ENCODE measurements at places on chromosomes 2 and 18. TPM values are rescaled to one million over a fixed set of nuclear protein-coding genes. Genes with fewer than 3 reads are reported as not detected.

DNA sequence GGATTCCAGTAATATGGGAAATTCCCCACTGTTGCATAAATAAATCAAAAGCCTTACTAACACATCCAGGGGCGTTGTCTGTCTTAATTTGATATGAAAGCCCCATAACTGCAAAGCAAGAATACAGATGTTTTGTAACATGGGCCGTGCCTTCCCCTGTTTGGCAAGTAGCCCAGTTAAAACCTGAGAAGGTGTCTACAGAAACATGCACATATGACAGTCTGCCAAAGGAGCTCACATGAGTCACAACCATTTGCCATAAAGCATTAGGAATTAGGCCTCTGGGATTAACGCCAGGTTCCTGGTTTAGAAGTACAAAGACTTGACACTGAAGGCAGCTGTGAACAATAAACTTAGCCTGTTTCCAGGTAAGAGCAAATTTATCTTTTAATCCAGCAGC, 43.1 kb upstream of the LONRF2 start:
- no peak for DNase-seq

DNA sequence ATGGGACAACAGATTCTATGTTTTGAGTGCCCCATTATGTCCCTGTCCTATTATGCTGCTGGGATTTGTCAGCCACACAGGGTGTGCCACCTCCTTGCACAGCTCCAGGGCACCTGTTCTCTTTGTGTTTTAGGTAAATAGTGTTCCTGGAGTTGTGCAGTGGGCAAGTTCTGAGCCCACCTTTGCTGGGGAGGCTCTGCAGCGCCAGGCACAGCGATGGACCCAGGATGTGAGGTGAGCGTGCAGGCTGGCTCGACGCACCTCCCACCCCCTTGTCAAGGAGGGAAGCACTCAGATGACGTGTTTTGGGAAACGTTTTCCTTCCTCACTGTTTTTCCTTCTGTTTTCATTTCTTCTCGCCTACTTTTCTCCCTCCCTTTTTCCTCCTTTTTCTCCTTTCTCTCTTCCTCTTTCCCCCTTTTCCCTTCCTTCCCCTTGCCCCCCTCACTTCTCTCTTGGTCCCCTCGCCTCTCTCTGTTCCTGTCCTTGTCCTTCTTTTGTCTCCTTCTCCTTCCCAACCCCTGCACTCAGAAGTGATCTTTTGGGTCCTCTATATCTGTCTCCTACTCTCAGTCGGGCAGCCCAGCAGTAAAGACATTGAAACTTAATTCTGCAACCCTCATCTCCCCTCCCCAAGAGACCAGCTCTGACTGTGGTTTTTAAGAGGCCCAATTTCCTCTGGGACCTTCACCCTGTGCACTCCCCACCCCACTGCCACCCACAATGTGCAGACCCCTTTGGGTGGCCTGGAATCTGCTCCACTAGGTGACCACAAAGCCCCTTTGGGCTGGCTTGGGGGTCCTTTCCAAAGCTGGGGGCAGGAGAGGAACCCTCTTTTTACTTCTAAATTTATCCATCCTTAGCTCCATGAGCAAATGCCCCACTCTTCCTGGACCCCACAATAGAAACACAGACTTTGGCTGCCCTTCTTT, 104.0 kb downstream of the MCFD2 start:
- DNase-seq = no peak

GRCh38 chr2:113831161-113831560, 58.7 kb upstream of the ACTR3 start:
- DNase-seq = no peak

- DNase-seq = no peak
Measured at GRCh38 chr2:59694176-59694575, 859.3 kb downstream of the BCL11A start.

GRCh38 chr18:22517356-22517755, 99.6 kb upstream of the CTAGE1 start:
- DNase-seq = no peak

DNA sequence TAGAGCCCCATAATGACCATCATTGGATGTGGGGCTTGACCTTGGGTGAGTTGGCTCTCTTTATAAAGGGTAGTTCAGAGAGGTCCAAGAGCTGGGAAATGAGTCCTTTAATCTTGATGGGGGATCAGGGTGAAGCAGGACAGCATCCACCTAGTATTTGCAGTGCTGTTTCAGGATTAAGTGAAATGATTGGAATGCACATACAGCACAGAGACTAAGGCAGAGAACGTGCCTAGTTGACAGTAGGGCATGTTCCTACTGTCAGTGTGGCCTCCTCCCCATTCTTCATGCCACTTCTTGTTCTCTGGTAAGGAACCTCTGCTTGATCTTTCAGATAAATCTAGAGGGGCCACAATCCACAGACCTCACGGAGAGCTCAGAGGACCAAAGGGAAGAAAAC, 78.9 kb downstream of the TRIM43 start:
- no peak for DNase-seq

- DNase-seq = no peak
Measured at GRCh38 chr2:160484859-160485520, 8.6 kb downstream of the RBMS1 start.

- DNase-seq = no peak
Measured at GRCh38 chr2:174597009-174597344, 627 bp downstream of the WIPF1 start.

DNA sequence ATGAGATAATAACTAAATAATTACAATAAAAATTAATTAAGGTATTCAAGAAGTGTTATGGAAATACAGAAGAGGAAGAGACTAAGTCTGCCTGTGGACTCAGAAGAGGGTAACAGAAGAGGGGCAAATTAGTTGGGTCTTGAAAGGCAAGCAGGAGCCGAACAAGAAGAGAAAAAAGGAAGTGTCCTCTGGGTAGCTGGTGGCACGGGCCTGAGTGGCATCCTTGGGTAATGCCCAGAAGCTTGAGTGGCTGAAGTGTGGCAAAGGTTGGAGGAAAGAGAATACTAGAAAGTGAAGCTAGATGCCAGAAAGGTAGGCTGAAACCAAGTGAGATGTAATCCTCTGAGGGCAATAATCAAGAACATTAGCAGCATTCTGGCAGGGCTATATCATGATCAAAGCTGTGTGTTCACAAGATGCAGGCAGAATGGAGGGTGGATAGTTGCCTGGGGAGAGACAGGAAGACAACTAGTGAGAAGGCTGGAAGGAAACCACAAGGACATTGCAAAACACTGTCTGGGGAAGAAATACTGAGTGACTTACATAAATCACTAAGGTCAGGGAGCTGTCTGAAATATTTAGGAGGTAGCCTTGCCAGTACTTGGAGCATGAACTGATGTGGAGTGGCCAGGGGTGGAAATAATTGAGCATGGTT, 16.2 kb downstream of the DOCK10 start:
- no peak for DNase-seq

GRCh38 chr2:96771796-96772618, 11.3 kb downstream of the CNNM4 start:
- no peak for DNase-seq

DNA sequence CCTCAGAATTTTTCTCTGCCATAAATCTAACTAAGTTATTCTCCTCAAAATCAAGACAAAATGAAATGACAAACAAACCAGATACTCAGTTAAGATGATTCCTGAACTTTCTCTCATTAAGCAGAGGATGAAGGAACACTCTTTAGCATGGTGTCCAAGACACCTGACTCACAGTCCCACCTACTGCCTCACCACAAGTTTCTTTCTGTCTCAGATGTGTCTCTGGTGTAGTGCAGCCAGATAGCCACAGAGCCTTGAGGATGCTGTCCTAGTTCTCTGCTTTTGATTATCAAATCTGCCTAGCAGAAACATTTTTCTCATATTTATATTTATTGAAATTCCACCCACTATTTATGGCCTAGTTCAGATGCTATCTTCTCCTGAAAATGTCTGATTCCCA, 103.6 kb upstream of the TMEM200C start:
- no peak for DNase-seq

DNA sequence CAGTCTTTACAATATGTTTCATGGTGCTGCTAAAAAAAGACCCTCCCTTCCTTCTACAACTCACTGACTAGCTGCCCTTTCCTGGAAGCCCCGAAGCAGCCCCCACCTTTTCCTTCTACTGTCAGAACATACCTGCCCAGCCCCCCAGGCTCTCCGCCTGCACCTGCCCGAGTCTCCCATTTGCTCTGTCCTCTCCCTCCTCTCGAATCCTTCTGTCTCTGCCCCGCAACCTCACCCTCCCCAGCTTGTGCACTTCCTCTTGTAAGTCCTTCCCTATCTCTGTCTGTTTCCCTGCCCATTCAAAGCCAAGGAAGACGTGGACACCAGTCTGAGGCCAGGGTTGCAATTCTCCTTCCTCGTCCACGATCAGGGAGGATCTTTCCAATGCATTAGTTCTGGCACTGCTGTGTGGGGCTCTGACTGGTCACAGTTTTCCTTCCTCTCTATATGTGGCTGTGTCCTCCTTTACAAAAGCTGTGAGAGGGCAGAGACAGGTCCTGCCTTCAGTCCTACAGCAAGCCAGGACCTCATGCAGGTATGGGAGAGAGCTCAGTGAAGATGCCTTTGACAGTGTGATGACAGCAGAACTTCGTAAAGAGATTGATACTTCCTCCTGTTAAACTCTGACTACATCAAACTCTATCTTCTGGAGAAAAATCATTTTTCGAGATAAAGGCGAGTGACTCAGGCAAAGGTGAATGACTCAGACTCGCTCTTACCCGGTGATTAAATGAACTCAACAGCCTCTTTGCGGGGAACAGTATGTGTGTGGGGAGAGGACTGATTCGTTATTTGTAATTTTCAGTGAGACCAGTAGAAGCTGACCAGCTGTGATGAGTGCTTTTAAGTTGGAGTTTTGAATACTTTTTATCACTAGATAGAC, 14.2 kb downstream of the TNFRSF11A start:
- DNase-seq = no peak

DNA sequence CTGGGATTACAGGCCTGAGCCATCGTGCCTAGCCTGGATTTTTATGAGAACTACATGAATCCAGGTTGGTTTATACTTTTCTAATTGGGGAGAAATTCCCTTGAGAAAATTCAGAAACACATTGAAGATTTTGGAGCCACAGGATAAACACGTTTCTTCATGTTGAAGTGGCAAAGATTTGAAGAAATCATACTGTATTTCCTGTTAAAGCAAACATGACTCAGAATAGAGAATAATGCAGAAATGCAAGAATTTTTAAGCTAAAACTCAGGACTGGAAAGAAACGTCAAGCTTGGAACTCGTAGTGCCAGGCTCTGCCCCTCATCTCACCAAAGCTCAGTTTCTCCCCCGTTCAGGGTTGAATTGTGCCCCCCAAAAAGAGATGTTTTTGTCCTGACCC, 32.1 kb upstream of the TAF1B start:
- no peak for DNase-seq

DNA sequence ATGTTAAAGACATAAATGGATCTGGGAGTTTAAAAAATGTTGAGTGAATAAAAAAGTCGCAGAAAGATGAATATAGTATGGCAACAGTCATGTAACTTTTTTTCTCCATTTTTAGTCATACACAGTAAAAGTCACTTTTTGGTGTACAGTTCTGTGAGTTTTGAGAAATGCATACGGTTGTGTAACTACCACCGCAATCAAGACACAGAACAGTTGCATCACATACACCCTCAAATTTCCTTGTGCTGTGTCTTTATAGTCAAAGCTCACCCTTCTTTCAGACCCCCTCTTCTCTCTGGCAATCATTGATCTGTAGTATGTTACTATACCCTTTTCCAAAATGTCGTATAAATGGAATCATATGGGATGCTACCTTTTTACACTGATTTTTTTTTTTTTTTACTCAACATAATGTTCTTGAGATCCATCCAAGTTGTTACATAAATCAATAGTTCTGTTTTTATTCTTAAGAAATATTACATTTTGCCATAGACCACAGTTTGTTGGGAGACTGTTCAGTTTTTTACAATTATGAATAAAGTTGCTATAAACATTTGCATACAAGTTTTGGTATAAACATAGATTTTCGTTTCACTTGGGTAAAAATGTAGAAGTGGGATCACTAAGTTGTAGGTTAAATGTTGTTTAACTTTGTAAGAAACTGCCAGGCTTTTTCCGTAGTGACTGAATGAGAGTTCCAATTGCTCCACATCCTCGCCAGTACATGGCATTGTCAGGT, 35.4 kb upstream of the AGFG1 start:
- no peak for DNase-seq

GRCh38 chr2:163828771-163829170, 93.0 kb upstream of the FIGN start:
- DNase-seq = no peak

DNA sequence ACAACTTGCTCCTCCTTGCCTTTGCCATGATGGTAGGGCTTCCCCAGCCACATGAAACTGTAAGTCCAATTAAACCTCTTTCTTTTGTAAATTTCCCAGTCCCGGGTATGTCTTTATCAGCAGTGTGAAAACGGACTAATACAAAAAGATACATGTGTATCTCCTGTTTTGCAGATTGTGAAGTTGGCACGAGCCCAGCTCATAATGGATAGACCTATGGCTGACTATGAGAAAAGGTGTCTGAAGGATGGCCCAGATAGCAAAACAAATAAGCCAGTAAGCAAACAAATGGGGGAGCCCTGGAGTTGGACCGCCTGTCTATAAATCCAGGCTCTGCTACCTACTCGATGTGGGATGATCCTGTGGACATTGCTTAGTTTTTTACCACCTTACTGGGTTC, 15.5 kb upstream of the PRKCE start:
- no peak for DNase-seq

DNA sequence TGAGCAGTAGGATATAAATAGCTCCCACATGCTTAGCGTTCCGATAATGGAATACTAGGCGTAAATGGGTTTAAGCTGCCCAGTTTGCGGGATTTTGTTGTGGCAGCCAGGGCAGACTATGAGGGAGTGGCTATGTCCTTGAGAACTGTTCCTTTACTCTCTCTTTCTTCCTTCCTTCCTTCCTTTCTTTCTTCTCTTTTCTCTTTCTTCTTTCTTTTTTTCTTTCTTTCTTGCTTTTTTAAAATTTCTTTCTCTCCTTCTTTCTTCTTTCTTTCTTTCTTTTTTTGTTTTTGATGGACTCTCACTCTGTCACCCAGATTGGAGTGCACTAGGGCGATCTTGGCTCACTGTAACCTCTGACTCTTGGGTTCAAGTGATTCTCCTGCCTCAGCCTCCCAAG, 9.1 kb upstream of the PRELID3A start:
- DNase-seq = no peak

DNA sequence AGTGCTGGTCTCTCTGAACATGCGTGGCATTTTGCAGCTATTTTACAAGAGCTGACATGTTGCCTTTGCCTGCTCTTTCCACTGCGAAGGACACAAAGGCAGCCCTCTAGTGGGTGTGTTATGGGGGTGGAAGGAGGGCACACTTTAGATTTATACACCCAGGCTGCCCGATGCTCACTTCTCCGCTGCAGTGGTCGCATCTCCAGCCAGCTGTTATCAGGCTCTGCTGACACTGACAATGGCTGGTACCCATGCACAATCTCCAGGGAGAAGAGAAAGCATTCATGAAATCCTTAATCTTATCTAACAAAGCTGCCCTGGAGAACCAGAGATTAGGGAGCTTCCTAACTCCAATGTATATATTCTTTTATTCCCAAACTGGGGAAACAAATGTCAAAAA, 113.5 kb downstream of the EPHA4 start:
- no peak for DNase-seq

Gene CAPN10
- 11.4 TPM for polyA plus RNA-seq

Gene AKAIN1
- polyA plus RNA-seq = not detected

Gene C2orf80
- polyA plus RNA-seq = not detected

Gene GPR35
- 28.2 TPM for polyA plus RNA-seq

Gene ATP9B
- 8.4 TPM for polyA plus RNA-seq

Gene EPAS1
- polyA plus RNA-seq = 64.3 TPM

Gene SH3RF3
- polyA plus RNA-seq = 3.4 TPM

Gene SLC19A3
- polyA plus RNA-seq = 0.69 TPM

Gene LYG1
- not detected for polyA plus RNA-seq
